DMS53 (cell line): ENCODE measurements at places on chromosomes 7 and 10.

GRCh38 chr7:157444011-157444842 is 107.4 kb downstream of the DNAJB6 start:
- DNase-seq = no peak

- no peak for DNase-seq
Observed at GRCh38 chr10:1893941-1894340, 156.6 kb upstream of the ADARB2 start.

GRCh38 chr10:106708506-106708905 is 456.0 kb downstream of the SORCS1 start:
- no peak for DNase-seq

GRCh38 chr10:96301616-96302015 is 2.6 kb upstream of the DNTT start:
- DNase-seq = no peak

GRCh38 chr10:103739039-103739764 is 116.2 kb downstream of the SH3PXD2A start:
- DNase-seq = no peak

DNA sequence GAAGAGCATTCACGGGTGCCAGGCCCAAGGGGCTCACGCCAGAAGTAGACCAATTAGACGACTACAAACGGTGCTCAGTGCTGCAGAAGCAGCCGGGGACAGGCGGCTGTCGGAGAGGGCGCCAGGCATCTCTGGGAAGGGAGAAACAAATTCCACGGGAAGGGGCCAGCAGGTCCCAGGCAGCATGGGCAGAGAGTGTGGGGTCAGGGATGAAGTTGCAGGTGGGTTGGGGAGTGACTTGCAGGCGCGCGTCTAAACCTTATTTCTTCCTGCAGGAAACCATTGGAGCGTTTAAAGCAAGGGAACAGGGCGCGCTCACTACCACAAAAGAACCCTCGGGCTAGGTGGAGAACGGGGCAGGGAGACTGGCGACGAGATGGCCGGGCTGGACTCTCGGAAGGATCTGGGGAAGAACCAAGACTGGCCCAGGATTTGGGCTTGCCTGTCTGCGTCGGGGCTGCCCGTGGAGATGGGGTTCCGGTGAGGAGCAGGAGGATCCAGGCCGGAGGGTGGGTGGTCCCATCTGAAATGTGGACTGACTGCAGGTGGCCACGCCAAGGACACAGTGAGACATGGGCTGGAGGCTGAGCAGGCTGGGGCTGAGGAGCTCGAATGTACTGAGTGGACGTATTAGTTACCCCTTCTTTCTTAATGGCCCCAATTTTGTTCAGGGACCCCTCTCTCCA is 116.3 kb upstream of the DIP2C start:
- no peak for DNase-seq

GRCh38 chr10:67520924-67521520 is 175.0 kb downstream of the CTNNA3 start:
- DNase-seq = peak; percentile 79

GRCh38 chr7:73359746-73360375 is 31.9 kb downstream of the FKBP6 start:
- DNase-seq = no peak

- DNase-seq = peak; percentile 91
Observed at GRCh38 chr10:12348870-12349628, at the start of gene CAMK1D. CAMK1D (plus strand) TSS chr10:12349547.

- DNase-seq = peak; percentile 28
Observed at GRCh38 chr10:62761115-62761514, 43.4 kb upstream of the ADO start.

DNA sequence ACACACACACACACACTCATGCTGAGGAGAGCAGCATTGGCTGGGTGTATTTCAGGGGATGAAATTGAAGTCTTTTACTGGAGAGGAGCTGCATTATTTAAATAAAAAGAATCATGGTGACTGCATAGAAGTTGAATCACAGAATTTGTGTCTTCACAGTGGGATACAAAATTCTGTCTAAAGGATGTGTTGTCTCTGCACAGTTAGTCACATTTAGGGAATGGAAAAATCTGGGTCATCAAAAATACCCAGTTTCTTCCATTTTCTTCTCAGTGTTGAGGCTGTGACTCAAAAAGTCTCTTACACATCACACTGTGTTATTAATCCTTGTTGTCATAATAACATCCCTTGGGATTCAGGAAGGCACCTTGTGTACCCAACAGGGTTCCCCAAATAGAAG is 10.9 kb downstream of the PAPSS2 start:
- DNase-seq = no peak

- no peak for DNase-seq
Observed at GRCh38 chr7:68724965-68725364, 873.3 kb upstream of the AUTS2 start.

- DNase-seq = peak; percentile 73
Observed at GRCh38 chr7:85023066-85023712, 163.7 kb downstream of the SEMA3D start.

DNA sequence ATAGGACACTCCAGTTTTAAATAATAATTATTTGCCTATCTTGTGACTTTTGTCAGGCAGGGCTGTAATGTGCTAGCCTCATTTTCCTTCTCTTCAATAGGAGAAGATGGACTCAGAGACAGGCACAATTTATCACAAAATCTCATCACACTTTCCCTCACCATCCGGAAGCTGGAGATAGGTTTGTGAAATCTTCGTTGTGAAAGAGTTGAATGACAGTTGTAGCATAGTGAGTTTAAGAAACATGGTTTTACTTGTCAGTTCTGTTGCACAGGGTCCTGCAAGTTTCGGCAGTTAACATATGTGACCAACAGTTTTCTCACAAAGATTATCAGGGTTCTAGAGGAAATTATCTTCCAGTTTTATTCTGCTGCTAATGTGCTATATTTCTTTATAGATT is 37.7 kb upstream of the MAP3K8 start:
- no peak for DNase-seq

GRCh38 chr7:15839416-15840100 is 153.1 kb upstream of the MEOX2 start:
- DNase-seq = no peak

GRCh38 chr7:25246306-25246705 is 18.0 kb upstream of the NPVF start:
- DNase-seq = no peak

DNA sequence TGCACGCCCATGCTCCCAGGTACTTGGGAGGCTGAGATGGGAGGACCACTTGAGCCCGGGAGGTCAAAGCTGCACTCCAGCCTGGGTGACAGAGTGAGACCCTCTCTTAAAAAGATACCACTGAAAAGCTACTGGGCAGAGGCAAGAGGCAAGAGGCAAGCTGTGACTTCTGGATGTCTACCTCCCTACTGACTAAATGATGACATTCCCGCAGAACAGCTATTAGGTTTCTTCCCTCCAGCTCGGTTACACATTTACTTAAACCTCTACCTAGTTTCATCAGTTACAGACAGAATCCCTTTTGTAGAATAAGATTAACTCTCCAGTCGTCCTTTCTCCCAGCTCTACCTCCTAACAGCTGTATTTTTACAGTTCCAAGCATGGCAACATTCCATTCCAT is 21.2 kb downstream of the RHEB start:
- DNase-seq = no peak

- DNase-seq = peak; percentile 94
Observed at GRCh38 chr10:55631071-55631654, 729.9 kb downstream of the ZWINT start.

DNA sequence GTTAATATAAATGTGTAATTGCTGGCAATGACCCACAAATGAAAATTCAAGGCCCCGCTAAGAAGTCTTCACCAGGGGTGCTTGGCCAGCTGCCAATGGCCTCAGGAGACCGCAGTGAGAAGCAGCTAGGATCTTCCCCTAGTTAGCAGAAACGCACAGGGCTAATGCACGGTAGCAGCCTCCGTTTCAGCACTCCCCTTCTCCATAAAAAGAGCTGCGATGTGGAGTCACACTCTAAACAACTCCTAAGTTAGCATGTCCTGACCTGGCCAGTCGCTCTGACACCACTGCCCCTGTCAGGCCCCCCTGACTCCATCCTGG is 139.0 kb downstream of the SEPTIN14 start:
- no peak for DNase-seq

- DNase-seq = no peak
Observed at GRCh38 chr7:8906396-8907075, 473.1 kb downstream of the NXPH1 start.

- DNase-seq = no peak
Observed at GRCh38 chr7:103141753-103142404, 7.0 kb downstream of the NAPEPLD start.

GRCh38 chr7:18846765-18847215 is 270.6 kb downstream of the TWIST1 start:
- DNase-seq = no peak

- no peak for DNase-seq
Observed at GRCh38 chr7:129466796-129467195, 32.6 kb downstream of the STRIP2 start.

DNA sequence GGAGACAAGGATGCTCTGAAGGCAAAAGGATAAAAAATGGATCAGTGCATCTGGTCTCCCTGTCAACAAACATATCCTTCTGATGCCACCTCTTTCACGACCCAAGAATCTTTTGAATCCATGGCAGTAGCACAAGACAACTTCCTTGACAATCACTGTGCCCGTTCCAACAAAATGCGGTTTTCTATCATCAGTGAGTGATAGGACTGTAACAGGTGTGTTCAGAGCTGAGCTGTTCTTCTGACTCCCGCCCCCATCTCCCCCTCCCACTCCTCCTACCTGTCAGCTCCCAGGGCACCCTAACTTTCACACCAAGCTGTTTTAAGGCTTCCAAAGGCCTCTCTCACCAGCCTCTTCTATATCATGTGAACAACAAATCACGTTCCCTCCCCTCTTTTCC is 74.8 kb downstream of the PARD3 start:
- peak; percentile 67 for DNase-seq

DNA sequence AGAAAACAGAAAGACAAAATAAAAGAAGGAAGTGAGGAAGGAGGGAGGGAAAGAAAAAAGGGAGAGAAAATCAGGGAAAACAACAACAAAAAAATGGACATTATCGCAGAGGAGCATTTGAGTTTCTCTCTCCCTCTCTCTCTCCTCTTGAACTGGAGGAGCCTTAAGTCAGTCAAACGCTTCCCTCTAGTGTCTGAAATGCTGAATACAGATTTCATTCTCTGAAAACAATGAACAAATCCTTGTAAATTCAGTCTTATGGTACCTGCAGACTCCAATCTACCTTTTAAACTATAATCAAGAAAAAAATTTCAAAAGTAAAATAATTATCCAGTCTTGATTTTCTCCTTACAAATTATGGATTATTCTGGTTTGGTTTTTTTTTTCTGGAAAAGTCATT is 89.2 kb upstream of the PFKP start:
- DNase-seq = peak; percentile 64

GRCh38 chr10:52636874-52637273 is 135.7 kb downstream of the MBL2 start:
- no peak for DNase-seq

- no peak for DNase-seq
Observed at GRCh38 chr10:106440355-106440754, 724.2 kb downstream of the SORCS1 start.

- no peak for DNase-seq
Observed at GRCh38 chr10:43824934-43825333, 176.3 kb upstream of the ZNF32 start.

DNA sequence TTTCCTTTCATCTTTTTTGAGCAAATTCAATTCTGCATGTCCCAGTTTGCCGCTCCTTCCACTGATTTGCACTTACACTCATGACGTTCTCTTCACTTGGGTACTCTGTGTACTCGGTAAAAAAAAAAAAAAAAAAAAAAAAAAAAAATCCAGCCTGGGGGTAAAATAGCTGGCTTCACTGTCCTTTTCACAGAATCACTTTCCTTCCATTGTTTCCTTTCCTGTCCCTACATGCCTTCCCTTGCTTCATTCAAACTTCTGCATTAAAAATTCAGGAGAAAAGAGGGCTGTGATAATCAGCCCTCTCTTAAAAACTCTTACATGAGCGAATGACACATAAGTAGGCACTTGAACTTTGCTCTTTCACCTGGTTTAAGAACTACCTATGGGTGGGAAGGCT is 8.7 kb downstream of the ANKRD1 start:
- peak; percentile 72 for DNase-seq

DNA sequence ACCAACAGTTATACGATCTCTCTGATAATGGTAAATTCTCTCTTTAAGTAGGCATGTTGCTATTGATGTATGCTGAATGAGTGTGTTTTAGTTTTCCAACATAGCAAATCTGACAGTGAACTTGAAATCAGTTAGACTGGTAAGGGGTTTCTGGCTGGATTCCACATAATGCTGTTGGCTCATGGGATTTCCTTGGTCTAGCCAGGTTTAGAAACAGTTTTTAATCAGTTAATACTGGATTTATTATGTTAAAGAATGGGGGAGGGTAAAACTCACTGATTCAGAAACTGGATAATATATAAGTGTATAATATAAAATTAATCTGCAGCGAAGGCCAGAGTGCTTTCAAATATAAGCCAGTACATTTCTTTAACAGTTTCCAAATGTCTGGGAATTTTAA is 55.6 kb downstream of the PCDH15 start:
- no peak for DNase-seq

DNA sequence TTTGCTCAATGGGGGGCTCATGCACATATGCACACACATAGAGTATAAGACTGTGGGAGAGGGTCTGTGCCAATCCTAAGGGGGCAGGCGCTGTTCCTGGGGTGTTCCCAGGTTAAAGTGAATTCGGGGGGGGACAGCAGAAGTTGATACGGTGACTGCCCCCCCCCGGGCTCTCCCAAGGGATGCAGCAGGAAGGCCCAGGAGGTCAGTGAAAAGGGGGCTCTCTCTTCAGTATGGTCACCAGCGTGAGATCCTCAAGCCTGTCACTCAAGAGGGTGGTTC is 32.4 kb downstream of the SPDYE6 start:
- no peak for DNase-seq

DNA sequence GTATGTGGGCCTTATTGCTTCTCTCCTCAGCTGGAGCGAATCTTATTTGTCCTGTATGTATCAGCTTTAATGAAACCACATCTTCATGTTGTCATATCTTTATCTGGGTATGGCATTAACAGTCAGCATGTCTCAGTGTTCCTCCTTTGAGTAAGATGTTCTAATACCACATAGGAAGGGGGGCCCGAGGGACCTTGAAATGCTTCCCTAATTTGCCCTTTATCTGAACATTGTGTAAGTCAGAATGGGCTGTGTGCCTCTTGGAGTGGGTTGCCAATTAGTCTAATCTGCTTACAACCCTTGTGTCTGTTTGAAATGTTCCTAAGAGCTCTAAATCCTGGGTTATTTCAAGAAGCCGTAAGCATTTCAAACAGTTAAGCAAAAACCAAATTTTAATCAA is 623.8 kb downstream of the SUGCT start:
- DNase-seq = no peak

DNA sequence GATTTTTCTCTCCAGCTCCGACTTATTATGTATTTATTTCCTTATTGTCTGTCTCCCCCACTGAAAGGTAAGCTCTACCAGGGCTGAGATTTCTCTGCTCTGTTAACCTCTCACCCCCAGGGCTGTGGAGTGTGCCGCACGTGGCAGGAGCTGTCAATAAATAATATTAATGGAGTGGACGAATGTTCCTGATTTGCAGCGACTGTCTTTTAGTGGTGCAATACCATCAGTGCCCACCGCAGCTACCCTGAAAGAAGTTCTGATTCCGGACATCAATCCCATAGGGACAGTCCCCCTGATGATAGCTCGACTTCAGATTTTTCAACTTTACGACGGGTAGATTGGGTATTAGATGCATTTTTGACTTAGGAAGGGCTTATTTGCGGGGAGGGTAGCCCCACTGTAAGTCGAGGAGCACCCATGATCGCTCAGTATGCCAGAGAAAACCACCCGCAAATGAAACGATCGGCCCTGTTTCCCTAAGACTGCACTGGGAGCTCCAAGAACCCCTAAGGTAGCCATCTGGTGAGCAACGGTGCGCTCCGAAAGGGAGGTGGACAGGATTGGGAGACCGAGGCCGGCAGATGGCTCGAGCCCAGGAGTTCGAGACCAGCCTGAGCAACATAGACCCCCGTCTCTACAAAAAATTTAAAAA is 986 bp upstream of the PPP2R2D start:
- DNase-seq = peak; percentile 67
